Breast epithelium (tissue), 4 donors: ENCODE measurements at places on chromosomes 2 and 18.

DNA sequence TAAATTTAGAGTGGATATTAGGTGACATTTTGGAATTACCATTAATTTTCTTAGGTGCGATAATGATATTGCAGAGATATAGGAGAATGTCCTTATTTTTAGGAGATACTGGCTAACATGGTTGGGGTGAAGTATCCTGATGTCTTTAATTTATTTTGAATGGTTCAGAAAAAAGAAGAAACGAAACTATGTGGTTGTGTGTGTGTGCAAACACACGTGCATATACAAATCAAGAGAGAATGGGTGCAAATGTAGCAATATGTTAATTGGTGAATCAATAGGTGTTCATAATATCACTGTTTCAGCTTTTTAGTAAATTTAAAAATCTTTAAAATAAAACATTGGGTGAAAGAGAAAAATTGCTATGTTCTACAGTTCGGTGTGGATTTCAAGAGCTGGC lies 140.9 kb downstream of the DIS3L2 start:
- no peak for DNase-seq

GRCh38 chr18:50372743-50373142 lies 2.1 kb upstream of the SKA1 start:
- DNase-seq: no peak

DNA sequence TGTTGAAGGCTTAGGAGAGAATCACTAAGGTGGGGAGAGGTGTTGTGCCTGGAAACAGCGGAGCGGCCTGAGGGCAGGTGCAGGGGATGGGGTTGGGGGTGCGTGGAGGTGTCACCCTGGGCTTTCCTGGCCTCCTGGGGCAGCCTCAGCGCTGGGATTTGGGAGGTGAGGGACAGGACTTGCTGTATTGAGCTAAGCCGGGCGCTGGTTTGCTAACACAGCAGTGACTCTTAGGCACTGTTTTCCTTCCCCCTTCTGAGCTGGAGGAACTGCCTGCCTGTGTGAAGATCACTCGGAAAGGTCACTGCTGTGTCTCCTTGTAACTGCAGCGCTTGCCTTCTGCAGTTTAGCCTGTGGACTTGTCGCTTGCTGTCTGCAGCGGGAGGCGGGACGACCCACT lies 21.2 kb downstream of the PRELID3A start:
- DNase-seq: no peak

DNA sequence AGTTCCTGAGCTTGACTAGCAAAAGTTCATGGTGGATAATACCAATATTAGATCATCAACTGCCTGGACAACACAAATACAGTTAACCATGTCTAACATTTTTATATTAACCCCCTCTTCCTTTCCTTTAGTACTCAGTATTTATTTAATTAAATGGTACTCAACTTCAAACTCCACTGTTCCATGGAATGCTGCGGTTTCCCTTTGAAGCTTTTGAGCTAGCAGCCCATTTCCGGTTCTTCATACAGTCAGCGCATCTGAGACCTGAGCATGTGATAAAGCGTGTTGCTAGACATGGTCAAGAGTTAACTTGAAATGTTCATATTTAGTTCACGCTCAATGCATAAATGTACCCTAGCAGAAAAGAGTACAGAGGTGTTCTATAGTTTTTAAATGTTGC lies 278.4 kb downstream of the ALPK2 start:
- DNase-seq: no peak
